ENCODE measurements at places on chromosomes 1 and 21. TPM values are rescaled to one million over a fixed set of nuclear protein-coding genes. Genes with fewer than 3 reads are reported as not detected.

DNA sequence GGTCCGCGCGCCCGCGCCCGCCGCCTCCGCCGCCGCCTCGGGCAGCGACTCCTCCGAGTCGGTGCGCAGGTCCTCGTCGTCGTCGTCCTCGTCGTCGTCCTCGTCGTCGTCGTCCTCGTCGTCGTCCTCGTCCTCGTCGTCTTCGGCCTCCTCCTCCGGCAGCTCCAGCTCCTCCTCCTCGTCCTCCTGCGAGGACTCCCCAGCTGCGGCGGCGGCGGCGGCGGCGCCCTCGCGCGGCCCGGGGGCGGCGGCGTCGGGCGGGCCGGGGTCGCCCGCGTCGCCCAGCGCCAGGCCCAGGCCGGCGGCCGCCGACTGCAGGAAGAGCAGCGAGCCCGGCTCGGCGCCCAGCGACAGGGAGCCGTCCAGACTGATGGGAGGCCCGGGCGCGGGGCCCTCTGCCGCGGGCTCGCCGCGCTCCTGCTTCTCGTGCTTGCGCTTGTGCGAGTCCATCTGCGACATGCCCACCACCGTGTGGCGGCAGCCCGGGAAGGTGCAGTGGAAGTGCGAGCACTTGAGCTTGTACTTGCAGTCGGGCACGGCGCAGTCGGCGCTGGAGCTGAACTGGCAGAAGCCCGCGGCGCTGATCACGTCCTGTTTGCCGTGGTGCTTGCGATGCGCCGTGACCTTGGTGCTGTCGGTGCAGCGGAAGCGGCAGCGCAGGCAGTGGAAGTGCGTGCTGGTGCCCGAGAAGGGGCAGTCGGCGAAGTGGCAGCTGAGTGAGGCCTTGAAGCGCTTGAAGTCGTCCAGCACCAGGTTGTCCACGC lies 157.3 kb downstream of the CASZ1 start:
- no peak for DNase-seq

- DNase-seq, result no peak
Measured at GRCh38 chr1:40161888-40162397, 756 bp downstream of the RLF start.

- no peak for DNase-seq
Measured at GRCh38 chr1:66253330-66253921, 280.5 kb upstream of the SGIP1 start.

DNA sequence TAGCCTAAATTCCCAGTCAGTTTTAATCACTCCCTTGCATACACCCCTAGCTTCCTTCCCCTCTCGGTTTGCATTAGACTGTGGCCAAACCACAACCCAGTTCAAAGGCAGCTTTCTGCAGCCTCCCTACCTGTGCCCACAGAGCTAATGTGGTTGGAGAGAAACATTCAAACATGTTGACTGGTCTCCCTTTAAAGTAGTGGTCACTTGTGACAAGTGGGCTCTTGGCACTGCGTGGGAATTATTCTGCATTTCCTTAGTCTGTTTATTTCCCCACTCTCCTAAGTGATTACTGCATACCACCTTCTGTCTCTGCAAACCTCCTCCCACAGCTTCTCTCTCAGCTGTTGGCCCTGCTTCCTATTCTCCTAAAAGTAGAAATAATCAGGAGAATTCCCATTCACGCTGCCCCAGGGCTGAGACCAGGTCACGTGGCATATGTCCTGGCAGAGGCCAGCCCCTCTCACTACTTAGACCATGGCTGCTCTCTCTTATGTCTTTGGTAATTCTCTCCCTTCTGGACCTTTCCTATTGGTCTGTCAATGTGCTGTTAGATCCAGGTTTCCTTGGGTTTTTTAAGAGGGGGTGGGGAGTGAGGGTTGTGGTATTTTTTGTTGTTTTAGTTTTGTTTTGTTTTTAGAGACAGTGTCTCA lies 38.4 kb upstream of the CD101 start:
- no peak for DNase-seq

DNA sequence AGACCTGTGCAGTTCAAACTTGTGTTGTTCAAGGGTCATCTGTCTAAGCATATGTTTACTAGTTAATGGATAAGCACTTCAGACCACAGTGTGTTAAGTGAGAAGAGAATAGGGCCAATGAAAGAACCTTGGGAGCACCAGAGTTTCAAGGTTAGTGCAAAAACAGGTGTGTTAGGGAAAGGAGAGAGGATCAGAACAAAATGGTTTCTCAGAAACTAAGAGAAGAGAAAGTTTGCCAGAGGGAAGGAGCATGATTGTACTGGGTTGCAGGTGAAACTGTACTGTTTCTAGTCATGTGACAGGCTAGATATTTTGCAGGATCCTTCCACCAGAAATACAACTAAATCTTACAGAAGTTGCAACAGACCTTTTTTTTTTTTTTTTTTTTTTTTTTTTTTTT lies 23.3 kb downstream of the RPRD2 start:
- no peak for DNase-seq

DNA sequence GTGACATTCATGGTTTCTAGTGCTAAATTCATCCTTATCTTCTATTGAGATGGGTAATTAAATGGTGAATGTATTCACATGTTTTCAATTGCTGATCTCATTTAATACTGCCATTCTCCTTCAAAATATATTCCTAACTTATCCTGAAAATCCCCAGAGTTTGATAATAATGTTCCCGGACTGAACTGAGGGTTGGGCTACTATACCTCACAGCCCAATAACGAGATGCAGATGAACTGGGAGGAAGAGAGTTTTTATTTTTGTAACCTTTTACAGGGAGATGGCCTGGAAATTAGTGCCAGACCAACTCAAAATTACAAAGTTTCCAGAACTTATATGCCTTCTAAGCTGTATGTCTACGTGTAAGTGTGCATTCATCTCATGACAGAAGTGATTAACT lies 210.8 kb downstream of the APP start:
- no peak for DNase-seq

DNA sequence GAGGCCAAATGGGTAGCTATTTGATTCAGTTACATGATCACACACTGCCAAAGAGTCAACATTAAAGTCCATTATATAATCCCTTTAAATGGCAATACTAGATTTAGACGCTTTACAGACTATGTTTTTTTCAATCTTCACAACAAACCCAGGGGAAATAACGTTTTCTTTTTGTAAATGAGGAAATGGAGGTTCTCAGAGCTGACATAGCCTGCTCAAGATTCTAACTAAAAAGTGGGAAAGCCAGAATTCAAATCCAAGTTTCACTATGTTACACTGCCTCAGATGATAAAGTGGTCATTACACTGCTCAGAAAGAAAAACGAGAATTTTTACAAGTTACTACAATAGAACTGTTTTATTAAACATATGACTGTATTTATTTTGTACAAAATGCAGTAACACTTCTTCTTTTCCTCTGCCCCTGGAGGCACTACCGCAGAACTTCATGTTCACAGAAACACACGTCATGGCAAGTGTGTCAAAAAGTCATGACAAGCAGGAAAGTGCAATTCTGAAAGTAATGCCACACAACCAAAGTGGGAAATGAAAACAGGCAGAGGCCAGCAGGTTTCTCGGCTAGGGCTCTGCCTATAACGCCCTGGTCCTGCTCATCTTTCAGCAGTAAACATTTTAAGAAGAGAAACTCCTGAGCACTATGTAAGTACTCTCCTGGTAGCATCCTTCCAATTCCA lies 19.0 kb downstream of the THEMIS2 start:
- DNase-seq, result no peak

DNA sequence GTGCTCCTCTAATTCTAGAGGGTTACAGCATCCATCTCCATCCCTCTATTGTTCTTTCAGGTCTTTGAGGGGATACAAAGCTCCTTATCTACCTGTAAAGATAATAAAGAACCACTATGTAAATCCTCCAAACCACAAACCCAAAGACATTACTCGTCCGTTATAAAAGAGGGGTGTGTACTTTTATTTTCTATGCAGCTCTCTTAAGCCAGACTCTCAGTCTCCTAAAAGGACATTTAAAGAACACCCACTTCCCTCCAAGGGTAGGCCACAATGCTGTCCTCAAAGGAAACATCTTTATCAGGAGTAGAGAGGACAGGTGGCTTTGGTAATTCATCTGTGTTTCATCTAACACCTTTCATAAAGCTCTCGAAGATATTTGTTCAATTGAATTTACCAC lies 67.9 kb upstream of the DYNLT5 start:
- DNase-seq, result no peak

GRCh38 chr1:186925881-186926669 lies 97.3 kb downstream of the PLA2G4A start:
- no peak for DNase-seq

DNA sequence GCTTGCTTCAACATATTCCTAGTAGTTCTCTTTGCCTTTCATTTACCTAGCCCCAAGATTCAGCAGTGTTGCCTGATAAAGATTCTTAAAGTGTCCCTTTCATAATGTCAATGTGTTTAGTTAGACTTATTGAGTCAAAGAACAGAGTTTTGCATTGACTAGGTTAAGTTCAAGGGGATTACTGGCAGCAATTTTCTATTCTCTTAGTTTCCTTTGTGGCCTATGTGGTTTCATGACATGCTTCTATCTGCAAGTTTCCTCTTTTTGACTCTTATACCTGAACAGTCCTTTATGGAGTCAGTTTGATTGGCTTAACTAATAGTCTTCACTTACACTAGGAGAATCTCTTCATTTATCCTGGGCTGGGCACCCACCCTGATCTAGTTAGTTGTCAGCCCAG lies 151.3 kb downstream of the ADGRL4 start:
- DNase-seq, result no peak

DNA sequence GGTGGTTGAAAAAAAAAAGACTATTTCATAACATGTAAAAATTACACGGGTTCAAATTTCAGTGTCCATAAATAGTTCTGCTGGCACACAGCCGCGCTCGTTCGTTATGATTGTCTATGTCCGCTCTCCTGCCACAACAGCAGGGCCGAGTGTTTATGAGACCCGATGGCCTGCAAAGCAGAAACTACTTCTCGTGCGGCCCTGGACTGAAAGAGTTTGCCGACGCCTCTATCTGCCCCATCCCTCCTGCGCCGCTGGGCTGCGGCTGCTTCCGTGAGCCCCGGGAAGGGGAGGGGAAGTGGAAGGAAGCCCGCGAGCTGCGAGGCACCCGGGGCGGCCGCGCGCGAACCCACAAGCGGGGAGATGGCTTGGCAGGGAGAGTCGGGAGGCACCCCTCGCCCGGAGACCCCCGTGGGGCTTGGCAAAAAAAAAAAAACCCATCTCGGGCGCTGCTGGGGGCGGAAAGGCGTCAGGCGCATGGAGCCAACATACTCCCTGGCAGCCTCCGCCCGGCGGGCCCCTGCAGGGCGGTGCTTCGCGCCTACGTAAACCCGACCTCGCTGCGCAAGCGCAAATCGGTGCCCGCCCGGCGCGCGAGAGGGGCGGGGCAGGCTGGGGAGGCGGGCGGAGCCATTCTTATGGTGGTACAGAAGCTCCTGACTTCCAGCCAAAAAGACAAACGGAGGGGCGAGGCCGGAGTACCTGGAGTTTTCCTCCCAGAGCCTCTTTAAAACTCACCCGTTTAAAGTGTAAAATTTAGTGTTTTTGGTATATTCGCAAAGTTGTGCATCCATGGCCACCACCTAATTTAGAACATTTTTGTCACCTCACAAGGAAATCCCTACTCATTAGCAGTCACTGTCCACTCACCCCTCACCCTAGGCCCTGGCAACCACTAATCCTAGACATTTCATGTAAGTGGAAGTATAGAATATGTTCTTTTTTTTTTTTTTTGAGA lies 8.3 kb downstream of the SLC27A3 start:
- peak; percentile 93 for DNase-seq

- DNase-seq, result no peak
Measured at GRCh38 chr1:48568501-48568900, 96.5 kb upstream of the SPATA6 start.

GRCh38 chr1:96683931-96684330 lies 37.7 kb upstream of the PTBP2 start:
- no peak for DNase-seq

DNA sequence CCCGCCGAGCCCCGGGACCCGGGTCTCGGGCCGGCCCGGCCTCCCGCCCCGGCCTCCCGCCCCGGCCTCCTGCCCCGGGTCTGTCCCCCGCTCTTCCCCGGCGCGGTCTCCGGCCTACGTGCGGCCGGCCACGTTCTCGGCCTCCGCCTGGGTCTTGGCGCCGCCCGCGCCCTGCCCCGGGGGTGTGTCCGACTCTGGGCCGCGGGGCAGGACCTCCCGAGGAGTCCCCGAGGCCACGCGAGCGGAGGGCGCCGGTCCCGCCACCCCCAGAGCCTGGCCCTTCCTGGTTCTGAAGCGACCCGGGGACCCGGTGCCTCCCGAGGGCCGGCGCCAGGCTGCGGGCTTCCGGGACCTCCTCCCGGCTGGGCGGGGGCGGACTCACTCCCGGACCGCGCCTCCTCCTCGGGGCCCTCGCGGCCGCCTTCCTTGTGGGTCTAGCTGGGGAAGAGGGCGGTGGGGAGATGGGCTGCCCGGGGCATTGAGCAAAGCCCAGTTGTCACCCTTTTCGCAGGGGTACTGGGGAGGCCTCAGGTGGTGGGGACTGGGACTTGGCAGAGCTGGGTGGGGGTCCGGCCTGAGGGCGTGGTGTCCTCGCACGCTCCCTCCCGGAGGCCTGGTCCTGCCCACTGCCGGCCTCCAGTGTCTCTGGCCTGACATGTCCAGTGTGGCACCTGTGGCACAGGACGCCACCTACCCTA lies 558 bp downstream of the PFKL start:
- DNase-seq, result peak; percentile 87

DNA sequence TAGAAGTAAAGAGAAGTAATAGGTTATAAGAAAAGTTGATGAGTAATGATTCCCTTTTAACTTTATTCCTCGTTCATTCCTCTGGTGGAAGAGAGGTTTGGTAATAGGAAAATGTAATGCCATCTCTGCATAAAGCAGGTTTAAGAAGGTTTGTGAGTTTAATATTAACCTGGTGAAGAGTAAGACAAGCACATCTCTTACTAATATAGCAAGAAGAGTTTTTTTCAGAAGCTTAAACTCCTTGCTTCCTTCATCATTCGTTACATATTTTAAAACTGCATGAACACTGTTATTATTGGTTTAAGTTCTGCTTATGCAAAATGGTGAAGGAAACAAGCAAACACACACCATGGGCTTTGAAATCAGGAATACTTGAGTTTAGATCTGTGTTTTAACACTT lies 9.2 kb upstream of the PLA2G4A start:
- no peak for DNase-seq

DNA sequence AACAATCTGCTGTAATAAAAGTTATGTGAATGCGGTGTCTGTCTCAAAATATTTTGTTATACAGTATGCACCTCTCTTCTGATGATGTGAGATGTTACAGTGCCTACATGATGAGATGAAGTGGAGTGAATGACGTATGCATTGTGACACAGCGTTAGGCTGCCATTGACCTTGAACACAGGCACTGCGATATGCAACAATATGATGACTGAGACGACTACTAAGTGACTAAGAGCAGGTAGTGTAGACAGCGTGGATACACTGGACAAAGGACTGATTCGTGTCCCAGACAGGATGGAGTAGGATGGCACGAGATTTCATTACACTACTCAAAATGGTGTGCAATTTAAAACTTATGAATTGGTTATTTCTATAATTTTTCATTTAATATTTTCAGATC lies 8.4 kb downstream of the SGIP1 start:
- no peak for DNase-seq

- DNase-seq, result no peak
Measured at GRCh38 chr1:114589122-114589521, 7.7 kb upstream of the BCAS2 start.

FMO5 gene
- 1.4 TPM for total RNA-seq

SPTA1 gene
- 0.03 TPM for total RNA-seq

RAP1GAP gene
- 10.5 TPM for total RNA-seq

SELENBP1 gene
- 82.2 TPM for total RNA-seq

KCNK2 gene
- total RNA-seq, result not detected

CD84 gene
- 7.7 TPM for total RNA-seq

SH2D2A gene
- 1.1 TPM for total RNA-seq

CCDC190 gene
- 0.41 TPM for total RNA-seq

DNAJC6 gene
- 15.4 TPM for total RNA-seq

OR2M3 gene
- total RNA-seq, result not detected

GABRD gene
- 0.29 TPM for total RNA-seq

TRIM58 gene
- 0.60 TPM for total RNA-seq

C8A gene
- not detected for total RNA-seq

PLEKHN1 gene
- 0.38 TPM for total RNA-seq

MASP2 gene
- not detected for total RNA-seq

Measured in left cardiac atrium (tissue), 4 donors.